ENCODE measurements at places on chromosomes 1 and 21.

DNA sequence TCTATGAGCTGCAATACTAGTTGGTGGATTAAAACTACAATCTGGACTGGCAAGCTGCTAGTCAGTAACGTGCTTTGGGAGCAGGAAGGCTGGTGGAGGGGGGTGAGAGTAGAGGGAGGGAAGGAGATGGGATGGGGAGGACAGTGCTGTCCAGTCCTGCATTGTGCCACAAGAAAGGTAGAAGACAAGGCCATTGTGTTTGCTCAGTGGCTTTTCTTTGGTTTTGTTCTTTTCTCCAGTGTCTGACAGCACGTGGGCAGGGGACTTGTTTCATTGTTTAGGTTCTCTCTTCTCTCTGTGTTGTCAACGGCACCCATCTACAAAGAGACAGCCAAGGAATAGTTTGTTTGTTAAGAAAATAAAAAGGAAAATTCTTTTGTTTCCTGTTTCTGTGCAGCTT, 362.8 kb upstream of the PLXNA2 start:
- DNase-seq, result no peak

DNA sequence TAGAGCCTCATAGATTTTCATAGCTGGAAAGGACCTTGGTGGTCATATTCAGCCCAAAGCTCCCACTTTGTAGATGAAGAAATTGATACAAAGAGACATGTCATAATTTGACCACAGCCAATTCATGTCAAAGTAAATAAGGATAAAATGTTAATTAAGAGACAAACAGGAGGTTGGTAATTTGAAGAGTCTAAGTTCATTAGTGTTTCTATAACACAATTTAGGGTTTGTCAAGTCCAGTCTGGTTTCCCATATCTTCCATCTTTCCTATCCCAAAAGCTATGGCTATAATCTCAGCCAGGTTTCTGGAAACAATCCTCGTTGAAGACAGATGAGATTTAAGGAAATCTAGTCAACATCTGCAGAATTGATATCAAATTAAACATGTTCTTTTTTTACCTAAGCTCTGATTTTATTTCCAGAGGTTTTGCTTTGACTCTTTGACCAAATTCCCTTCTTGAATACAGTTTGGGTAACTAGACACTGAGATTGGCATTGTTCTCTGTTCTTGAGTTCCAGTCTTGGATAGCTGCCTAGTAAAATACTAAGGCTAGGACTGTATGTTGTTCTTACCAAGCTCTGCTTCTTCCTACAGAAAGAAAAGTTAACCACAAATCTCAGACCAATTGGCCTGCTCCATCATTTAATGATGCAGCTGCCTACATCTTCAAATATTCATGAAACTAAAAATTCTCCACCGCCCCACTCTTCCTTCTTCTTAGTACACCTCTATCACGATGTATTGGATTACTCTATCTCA, 62.0 kb downstream of the SLC44A5 start:
- no peak for DNase-seq

GRCh38 chr1:7592120-7592798, 178.8 kb upstream of the VAMP3 start:
- DNase-seq, result no peak

DNA sequence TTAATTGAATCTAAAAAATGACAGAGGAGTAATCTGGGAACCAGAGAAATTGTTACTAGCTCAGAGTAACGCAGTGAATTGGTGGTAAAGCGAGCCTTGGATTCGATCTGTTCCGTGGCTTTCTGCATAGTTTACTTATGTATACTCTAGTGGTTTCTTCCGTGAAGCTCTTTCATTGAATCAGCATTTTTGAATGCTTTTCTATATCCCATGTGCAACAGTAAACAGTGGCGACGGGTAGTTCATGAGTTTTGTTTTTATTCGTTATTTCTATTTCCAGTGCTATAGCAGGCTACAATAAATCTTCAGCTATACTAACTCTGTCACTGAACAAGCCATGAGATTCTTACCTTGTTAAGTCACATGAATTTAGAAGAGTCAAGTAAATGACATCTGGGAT, 14.5 kb upstream of the MAP3K7CL start:
- no peak for DNase-seq

DNA sequence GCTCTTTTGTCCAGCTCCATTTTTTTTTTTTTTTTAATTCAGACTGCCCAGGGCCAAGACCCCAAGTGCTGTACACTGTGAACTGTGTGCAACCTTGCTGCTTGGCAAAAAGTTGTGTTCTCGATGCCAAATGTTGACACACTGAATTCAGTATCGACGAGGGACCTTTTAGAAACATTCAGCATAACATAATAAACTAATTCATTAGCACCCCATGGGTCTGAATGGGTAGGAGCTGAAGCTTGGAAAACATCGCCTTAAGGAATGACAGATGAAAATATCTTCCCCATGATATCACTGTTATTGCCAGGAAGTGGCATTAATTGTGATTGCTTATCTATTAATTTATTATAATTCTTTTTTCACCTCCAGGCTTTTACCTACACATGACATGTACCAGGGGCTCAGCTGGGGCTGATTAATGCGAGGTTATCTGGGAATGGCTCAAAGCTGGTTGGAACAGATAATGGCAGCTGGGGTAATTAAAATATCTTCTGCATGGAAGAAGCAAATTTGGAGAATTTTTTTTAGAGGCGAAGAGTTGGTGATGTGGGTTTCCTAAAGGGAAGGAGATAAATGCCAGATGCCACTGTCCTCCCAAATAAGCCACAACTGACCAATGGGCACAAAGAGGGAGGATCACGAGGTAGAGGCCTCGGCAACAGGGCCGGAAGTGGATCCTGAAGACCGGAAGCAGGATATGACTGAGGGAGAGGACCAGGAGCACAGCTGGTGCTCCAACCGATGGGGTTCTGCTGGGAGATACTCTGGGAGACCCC, 169.3 kb downstream of the GRIK3 start:
- no peak for DNase-seq

DNA sequence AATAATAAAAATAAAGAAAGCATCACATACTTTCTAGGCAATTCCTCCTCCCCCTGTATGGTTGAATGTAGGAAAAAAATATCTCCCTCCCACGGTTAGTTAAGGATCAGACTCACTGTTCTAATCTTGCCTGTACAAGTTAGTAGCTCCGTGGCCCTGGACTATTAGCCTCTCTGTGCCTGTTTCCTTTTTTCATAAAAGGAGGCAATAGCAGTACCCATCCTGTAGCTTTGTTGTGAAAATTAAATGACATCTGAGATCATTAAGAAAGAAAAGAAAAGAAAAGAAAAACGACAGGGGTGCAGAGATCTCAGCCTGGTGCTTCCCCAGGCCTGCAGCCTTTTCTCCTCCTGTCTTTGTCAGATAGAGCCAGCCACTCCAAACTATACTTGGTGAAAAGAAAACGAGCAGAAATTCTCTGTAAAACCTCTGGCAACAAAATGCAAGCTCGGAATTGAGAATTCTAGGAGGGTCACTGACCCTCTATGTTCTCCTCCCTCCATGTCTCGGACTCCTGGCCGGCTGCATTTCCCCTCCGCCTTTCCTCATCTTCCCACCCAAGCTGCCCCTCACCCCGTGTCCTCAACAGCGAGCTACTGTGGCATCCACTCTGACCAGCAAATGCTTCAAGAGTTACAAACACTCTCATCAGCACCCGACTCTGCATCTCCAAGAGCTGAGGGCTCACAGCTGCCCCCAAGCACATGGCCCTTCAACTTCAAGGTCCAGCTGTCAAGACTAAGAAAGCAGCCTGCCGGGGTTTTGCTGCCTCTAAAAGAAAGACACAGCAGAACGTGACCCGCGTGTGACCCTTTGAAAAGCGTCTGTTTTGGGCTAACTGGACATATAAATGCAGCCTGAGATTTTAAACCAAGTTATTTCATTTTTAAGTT, 13.6 kb downstream of the RIPK4 start:
- no peak for DNase-seq

DNA sequence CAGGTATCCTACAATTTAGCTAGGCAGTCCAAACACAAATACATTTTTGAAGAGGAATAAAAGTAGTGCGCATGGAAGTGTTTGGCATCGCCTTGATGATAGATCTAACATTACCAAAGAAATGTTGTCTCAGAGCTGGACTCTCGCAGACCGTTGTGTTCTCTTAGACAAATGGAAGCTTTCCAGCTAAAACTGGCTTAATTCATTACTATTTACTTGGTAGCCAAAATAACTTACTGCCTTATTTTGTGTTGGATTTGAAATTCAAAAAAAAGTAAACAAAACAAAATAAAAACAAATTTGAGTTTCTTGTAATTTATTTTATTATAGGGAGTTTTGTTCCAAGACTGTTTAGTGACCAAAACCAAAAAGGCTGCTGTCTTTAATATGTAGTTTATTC, 51.6 kb downstream of the PDE4B start:
- DNase-seq, result no peak

GRCh38 chr1:246492611-246493245, 14.4 kb downstream of the SMYD3 start:
- no peak for DNase-seq

GRCh38 chr1:79375352-79375751, 368.8 kb upstream of the ADGRL4 start:
- DNase-seq, result no peak

All from CD4-positive, alpha-beta T cell treated with Interleukin-6 at 100 ng/mL for 8 hours (primary cell).